ENCODE measurements at places on chromosomes 7 and 10.

- DNase-seq, result peak; percentile 72
Measured at GRCh38 chr7:94697035-94697974, 41.4 kb upstream of the SGCE start.

- no peak for DNase-seq
Measured at GRCh38 chr10:61320257-61320587, 133.0 kb downstream of the TMEM26 start.

- DNase-seq, result no peak
Measured at GRCh38 chr7:24801883-24802282, 44.6 kb upstream of the GSDME start.

DNA sequence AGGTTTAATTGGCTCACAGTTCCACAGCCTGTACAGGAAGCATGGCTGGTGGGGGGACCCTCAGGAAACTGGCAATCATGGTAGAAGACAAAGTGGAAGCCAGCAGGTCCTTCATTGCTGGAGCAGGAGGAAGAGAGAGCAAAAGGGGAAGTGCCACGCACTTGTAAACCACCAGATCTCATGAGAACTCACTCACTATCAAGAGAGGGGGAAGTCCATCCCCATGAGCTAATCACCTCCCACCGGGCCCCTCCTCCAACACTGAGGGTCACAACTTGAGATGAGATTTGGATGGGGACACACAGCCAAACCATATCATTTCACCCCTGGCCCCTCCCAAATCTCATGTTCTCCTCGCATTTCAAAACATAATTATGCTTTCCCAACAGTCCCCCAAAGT is 171.9 kb upstream of the CACNA2D1 start:
- DNase-seq, result no peak

GRCh38 chr10:11796474-11796873 is 26.7 kb upstream of the PROSER2 start:
- no peak for DNase-seq

- DNase-seq, result no peak
Measured at GRCh38 chr10:102435529-102436233, 3.3 kb upstream of the CUEDC2 start.

- DNase-seq, result no peak
Measured at GRCh38 chr7:116949941-116950801, 3.1 kb upstream of the ST7 start.

DNA sequence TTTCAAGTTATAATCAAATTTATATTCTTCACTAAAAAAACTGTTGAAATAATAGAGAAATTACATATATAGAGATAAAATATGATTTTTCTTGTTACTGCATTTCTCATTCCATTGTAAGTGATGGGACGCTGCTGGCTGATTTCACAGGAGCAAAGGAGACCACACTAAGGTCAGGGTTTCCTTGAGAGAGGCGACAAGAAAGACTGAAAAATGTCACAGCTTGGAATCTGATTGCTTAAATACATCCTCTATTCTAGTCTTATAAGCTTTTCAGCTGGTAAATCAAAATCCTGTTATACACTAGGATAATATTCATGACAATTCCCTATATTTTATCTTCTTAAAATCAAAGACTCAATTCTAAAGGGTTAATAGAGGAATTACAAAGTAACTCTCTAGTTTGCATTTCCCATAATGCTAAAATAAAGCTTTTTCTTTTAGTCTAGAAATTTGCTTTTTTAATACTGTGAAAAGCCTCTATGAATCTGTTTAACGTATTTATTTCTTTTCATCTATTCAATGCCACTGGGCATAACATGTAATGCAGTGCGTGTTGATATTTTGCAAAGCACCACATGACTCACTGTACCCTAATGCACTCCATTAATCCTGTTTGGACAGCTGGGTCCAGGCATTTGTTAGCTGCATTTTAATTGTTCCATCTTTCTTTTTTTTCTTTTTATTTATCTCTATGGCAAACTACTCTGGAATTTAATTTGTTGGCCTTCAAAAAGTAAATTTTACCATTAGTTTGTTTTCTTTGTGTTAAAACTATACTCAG is 81.7 kb downstream of the RNF32 start:
- no peak for DNase-seq

DNA sequence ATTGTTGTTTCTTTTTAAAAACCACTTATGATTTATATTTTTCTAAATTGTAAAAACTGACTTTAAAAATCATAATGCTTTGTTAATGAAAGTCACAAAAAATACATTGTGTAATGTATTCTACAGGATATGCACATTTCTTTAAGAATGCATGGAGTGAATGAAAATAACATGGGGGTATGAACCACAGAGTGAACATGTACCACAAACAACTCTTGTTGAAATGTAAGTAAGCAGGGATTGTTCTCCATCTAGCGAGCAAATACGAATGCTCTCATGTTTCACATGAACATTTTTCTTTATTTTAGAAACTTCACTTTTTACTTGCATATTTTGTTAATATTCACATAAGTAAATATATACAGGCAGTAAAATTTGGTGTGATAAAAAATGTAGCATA is 35.6 kb upstream of the LAMB4 start:
- no peak for DNase-seq

- DNase-seq, result no peak
Measured at GRCh38 chr10:11655836-11656235, 44.4 kb upstream of the USP6NL start.

DNA sequence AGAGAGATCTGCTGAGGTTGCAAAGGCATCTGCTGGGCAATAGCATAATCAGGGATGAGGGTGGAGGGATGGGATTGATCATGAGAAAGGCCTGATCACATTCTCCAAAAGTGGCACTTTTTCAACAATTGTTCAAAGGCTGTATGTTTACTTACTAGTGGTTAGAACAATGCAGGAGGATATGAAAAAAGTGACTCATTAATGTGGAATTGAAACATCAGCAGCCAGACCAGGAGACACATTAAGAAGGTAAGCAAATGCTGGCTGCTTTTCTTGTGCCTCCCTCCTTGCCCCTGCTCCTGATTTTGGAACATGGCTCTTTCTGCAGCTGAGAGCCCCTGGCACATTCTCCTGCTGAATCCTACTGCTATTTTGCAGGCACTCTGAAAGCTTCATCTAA is 63.5 kb downstream of the FAM204A start:
- no peak for DNase-seq

DNA sequence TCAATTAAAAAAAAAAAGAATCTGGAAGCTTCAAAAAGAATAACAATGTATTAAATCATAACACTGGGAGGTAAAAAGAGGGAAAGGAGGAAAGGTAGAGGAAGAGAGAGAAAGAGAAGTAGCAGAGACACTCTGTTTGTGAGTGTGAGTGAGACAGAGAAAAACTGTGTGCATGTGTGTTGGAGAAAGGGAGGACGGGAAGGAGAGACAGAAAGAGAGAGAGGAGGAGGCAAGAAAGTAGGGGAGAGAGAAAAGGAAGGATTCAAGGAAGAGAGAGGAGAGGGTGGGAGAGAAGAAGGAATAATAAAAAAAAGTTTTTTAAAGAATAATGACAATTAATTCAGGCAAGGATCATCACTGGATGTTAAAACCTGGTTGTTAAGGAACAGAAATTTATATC is 77.9 kb downstream of the RNLS start:
- DNase-seq, result no peak

GRCh38 chr7:138245682-138246081 is 169.4 kb downstream of the AKR1D1 start:
- DNase-seq, result no peak

GRCh38 chr7:20980232-20980631 is 193.5 kb upstream of the SP8 start:
- DNase-seq, result no peak

GRCh38 chr7:131564640-131565039 is 8.2 kb upstream of the PODXL start:
- DNase-seq, result no peak

DNA sequence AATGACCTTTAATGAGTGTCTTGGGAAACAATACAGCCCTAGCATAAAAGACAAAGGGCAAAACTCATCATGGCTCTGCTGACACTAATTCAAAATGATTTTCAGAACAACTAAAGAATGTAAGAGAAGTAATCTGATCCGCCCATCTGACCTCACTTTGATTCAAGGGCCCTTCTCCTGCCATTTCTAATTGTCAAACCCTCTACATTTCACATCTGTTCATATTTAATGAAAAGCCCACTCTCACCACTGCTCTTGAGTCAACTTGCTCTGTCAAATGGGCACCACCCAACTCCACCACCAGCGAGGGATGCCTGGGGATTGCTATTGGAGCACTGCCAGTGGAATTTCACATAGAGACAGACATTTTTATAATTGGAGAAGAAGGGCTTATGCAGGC is 639.2 kb downstream of the KCNMA1 start:
- no peak for DNase-seq

DNA sequence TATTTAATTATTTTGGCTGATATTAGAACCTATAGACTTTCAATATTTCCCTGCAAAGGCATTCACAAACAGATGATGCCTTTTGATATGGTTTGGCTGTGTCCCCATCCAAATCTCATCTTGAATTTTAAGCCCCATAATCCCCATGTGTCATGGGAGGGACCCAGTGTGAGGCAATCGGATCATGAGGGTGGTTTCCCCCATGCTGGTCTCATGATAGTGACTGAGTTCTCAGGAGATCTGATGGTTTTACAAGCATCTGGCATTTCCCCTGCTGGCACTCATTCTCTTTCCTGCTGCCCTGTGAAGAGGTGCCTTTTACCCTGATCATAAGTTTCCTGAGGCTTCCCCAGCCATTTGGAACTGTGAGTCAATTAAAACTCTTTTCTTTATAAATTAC is 9.3 kb upstream of the PNLIPRP3 start:
- DNase-seq, result no peak

GRCh38 chr10:7181420-7181819 is 229.4 kb downstream of the SFMBT2 start:
- no peak for DNase-seq

DNA sequence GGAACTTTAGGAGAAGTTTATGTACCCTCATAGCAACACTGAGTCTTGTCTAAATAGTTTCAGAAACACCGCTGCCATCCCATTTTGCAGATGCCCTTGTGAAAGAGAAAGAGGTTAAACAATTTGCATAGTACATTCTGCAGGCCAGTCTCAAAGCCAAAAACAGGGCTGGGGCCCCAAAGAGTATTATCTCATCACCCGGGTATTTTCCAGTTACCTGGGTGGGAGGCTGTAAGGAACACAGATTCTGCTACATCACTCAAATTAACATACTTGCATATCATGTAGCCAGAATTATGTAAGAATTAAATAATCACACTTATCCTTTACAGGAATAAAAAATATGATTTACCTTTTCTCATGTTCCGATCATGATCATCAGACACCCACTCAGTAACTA is 3.1 kb upstream of the FAM171A1 start:
- no peak for DNase-seq

- DNase-seq, result peak; percentile 56
Measured at GRCh38 chr7:137772748-137773147, 74.0 kb downstream of the DGKI start.

GRCh38 chr7:144842377-144842851 is 6.6 kb upstream of the TPK1 start:
- no peak for DNase-seq

- no peak for DNase-seq
Measured at GRCh38 chr7:47905076-47905920, 43.0 kb downstream of the PKD1L1 start.

GRCh38 chr7:136057509-136057908 is 80.3 kb upstream of the MTPN start:
- DNase-seq, result no peak

- DNase-seq, result no peak
Measured at GRCh38 chr7:29332042-29332811, 137.7 kb downstream of the CHN2 start.

DNA sequence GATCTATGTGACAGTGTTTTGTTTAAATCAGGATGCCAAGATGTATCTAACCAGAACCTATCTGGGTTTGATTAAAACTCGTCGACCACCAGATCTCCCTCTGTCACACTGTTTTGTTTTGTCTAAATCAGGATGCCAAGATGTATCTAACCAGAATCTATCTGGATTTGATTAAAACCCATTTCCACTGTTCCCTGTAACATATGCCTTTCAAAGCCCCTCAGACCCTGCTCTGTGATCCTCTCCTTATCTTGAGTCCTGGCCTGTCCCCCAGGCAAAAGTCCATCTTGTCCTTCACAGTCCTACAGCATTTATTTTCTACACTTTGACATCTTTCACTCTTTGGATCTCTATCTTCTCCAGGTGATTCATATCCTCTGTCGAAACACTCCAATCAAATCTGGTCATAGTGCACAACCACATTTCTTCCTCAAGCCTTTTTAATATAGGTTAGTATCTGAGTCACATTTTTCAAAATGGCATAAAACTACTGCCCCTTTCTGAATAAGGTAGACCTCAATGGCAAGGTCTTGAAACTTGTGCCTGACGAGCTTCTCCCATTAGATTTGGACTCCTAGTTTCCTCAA is 32.5 kb downstream of the ERLIN1 start:
- DNase-seq, result no peak

- DNase-seq, result no peak
Measured at GRCh38 chr10:96568402-96568801, 18.4 kb downstream of the TM9SF3 start.

DNA sequence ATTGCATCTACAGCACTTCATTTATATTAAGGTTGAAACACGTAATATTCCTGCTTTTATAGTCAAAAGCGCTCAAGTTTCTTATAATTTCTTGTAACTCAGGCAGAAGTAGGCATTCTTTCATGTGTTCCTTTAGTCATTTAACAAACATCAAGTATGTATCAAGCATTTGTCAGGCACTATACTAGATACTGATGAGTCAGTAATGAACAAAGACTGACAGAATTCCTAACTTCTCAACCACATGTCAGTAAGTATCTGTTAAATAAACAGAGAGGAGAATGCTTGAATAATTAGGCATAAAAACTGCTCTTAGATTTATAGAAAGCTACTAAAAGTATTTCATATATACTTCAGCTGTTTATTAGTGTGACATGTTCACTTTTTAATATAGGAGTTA is 9.9 kb downstream of the CRPPA start:
- no peak for DNase-seq

DNA sequence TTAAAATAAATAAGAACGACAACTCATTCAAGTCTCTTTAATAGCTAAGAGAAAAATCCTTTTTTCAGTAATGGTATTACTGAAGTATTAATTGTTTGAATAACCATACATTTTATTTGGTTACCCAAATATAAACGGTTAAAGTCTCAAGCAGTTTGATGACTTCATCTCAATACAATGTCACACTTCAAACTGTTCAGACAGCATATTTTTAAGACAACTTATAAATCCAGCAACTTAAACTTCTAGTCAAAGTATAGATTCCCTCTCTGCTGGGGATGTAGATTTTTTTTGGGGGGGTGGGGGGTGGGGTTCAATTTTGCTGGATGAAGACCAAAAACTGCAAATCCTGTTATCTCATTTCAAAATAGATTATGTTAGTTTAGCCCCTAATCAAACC is 42.0 kb downstream of the GNA12 start:
- no peak for DNase-seq

GRCh38 chr10:52465202-52465601 is 151.1 kb downstream of the DKK1 start:
- DNase-seq, result no peak

- DNase-seq, result no peak
Measured at GRCh38 chr7:11642841-11643240, 189.2 kb downstream of the THSD7A start.

DNA sequence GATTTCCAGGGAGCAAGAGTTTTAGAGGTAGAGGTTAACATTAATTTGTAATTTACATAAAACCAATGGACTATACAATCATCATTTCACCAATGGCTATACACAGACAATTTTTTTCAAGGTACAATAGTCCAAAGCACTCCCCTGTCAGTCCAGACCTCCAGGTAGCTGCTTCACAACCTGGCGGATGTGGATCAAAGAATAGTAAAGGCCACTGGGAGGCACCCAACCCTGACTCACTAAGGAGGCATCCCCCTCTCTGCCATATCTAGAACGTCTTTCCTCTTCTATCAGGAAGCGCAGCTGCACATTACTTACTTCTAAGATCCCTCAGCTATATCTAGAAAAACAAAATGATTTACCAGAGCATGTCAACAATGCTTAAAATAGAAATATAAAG is 217.7 kb upstream of the AOAH start:
- no peak for DNase-seq

All from AG08396 (cell line).